ENCODE measurements at places on chromosomes 11 and 22. TPM values are rescaled to one million over a fixed set of nuclear protein-coding genes. Genes with fewer than 3 reads are reported as not detected.
A peak's percentile ranks its signal among the peaks of the same experiment; 100 is the strongest.

DNA sequence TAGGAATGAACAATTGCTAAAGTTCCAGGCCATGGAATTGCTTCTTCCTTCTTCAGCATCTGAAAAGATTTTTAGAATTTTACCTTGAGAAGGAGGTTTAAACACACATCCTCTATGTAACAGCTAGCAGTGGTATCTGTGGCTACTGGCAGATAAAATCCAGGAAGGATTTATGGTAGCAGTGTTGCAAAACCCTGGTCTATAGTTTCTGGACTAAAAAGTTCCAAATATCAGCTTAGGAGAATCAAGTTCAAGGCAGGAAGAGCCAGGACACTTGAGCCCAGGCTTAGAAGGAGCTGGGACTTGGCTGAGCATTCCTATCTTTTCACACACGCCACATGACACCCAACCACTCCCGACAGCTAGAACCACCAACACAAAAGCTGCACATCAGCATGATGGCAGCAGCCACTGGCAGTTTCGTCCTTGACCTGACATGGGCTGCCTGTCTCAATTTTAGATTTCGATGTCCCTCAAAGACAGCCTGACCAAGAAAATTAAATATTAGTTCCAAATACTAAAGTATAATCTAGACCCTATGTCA is 14.1 kb downstream of the LARGE2 start:
- H3K27me3 ChIP-seq = no peaks in the 10 kb centered on the region
- peaks cover 22% of the 10 kb centered on the region for H3K4me1 ChIP-seq
- H3K27ac ChIP-seq = no peak overlapping the region
- H3K36me3 ChIP-seq = peaks cover 90% of the 10 kb centered on the region
- no peak for DNase-seq
- no peak overlapping the region for H3K4me3 ChIP-seq

DNA sequence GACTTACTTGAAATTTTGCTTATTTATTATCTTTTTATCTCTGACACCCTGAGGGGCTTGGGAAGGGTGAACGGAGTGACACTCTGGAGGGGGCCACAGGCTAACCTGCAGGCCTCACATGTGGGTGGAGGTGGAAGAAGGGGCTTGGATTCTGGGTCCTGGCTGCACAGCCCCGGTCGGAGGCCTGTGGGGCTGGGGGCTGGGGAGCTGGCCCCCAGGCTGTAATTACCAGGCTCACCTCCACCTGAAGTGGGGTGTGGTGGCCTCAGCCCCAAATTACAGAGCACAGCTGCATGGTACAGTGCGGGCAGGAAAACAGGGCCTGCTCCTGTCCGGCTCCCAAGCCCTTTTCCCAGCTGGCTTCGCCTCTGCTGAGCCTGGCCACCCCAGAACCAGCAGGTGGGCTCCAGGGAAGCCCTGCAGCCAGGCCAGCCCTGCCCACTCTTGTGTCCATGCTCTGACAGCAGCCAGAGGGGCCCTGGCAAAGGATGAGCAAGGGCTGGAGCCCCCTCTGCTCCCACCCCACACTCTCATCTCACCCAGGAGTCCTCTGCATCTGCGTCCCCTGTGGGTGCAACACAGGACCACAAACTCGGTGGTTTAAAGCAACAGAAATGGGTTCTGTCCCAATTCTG is 48.0 kb downstream of the IGF2 start:
- no peak overlapping the region for H3K4me3 ChIP-seq
- no peak overlapping the region for H3K27ac ChIP-seq
- peaks cover 3% of the 10 kb centered on the region for H3K4me1 ChIP-seq

The MAPK8IP1 gene
- 1.1 TPM for total RNA-seq

DNA sequence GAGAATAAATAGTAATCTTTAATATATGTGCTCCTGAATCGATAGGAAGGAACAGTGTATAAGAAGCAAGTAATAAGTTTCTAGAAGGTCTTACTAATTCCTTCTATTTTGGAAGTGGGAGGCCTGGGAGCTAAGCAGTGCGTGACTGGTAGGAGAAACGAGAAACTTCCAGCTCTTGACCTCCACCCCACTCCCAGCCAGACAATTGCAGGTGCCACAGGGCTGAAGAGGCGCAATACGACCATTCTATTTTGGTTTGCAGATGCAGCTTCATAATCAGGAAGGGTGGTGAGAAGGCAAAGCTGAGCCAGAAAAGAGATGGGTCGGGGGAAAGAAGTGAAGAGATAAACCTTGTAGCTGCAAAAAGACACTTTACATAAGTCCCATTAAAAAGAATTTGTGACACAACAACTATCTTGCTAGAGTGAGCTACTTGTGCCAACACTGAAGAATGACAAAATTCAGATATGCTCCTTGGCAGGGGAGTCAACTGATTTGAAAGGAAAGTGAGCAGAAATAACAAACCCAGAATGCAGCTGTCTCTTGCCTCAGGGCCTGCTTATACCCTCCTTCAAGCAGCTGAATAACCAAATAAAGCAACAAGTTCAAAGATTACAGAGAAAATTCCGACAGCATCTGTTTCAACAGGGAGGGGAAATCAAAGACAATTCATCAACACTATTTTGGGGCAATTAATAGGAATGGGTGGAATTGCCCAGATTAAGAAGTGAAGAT is 35.1 kb downstream of the GRIA4 start:
- H3K4me1 ChIP-seq = no peaks in the 10 kb centered on the region
- H3K4me3 ChIP-seq = no peak overlapping the region
- no peaks in the 10 kb centered on the region for H3K27me3 ChIP-seq
- DNase-seq = no peak

DNA sequence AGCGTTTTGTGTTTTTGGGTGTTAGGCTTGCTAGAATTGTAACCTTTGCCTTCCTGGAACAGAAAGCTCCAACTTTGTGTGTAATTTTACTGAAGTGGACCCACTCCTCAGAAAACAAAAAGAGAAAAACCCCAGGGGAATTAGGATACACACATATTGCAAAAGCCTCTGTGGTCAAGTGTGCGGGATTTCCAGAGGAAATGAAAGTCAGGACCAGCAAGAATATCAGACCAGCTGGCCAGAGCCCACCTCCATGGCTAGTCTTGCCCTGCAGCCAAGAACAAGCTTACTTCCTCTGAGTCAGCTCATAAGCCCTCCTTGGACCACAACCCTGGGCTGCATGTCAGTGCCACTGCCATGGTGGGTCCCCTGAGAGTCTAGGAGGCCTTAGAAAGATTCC is 37.0 kb upstream of the FTH1 start:
- H3K27ac ChIP-seq = peak overlapping the region; percentile 29
- no peaks in the 10 kb centered on the region for H3K27me3 ChIP-seq
- no peak overlapping the region for H3K4me3 ChIP-seq
- peaks cover 14% of the 10 kb centered on the region for H3K4me1 ChIP-seq
- H3K36me3 ChIP-seq = no peaks in the 10 kb centered on the region
